ENCODE measurements at places on chromosomes 16 and 17.
A peak's percentile ranks its signal among the peaks of the same experiment; 100 is the strongest.

DNA sequence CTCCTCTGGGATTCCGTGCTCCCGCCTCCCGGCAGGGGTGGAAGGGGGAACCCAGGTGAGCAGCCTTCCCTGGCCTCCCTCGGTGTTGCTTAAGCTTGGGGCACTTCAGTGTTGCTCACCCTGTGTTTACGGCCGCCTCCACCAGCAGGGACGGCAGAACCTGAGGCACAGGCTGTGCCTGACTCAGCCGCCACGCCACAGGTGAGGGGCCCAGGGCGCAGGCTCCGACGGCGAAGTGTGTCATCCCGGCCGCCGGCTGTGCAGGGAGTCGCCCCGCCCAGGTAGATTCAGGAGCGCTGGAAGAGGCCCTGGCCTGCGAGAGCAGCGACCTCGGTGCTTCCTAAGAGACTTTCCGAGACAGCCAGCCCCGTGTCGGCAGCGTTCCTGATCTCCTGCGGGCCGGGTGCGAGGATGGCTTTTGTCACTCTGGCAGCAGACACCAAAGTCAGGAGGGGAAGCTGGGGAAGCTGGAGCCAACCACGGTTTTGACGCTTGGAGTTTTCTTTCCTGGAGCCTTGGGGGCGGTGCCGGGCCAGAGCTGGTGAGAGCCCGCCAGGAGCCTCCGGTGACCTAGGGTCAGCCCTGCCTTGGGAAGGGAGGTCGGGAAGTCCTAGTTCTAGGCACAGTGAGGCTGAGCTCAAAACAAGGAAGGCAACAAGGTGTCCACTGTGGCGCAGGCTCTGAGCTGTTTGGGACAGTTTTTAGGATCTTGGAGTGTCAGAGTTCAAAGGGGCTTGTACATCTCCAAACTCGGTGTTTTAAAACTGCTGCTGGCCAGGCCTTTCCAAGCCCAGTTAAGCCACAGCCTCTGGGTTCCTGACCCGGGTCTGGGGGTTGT lies 2.1 kb downstream of the GSE1 start:
- DNase-seq = no peak

DNA sequence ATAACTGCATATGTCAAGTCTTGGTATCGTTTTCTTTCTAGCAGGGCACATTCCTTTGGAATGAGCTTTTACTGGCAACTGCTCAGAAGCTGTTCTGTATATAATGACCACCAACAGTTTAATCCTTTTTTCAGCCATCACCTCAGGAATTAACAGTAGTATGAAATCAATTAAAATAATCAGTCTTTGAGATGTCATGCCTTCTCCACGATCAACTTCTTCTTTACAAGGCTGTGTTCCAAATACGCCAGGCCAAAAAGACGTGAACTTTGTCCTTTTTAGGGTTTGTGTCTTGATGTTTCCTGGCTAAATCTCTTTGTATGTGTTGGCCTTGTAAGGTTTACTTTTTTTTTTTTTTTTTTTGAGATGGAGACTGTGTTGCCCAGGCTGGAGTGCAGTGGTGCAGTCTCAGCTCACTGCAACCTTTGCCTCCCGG lies 54.9 kb downstream of the ABCC1 start:
- DNase-seq = peak; percentile 82

- no peak for DNase-seq
Observed at GRCh38 chr17:79664930-79665737, 54.3 kb upstream of the RBFOX3 start.

GRCh38 chr16:49312389-49312985 lies 30.8 kb upstream of the CBLN1 start:
- DNase-seq = no peak

DNA sequence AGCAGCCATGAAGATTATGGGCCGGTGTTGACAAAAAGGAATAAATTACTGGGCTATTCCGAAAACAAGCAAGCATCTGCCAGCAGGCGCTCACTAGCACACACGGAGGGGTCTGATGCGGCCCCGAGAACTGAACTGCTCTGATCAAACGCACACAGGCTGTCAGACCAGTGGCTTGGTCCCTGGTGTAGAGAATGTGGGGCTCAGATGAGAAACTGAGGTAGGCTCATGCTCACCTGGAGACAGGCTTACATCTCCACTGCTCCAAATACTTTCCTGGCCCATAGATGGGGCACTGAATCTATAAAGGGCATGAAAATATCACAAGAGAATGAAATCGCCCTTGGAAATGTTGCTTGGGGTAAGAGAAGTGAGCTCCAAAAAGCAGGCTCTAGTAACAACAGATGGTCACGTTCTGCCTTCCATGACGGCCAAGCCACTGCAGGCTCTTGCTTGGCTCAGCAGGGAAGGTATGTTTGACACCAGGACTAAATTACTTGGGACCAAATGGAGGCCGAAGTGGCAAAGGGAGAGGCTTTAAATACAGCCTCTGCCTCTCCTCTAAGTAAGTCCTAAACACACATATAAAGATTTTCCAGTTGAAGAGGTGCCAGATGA lies 5.4 kb downstream of the ABR start:
- no peak for DNase-seq

DNA sequence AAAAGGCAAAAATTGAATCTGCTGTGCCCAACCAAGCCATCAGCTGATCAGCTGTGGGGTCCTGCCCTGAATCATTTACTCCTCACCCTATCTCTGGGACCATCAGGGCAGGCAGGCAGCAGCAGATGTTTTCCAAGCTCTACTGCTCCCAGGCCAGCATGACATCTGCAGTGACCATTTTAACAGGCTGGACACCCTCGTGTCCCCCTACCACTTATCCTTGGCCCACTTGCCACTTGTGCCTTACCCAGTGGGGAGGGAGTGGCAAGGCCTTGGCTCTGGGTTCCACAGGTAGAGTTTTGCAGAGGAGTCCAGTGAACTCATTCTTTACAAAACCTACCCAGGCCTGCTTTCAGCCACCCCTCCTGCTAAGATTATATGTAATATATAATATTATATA lies 12.0 kb upstream of the CA4 start:
- DNase-seq = no peak

DNA sequence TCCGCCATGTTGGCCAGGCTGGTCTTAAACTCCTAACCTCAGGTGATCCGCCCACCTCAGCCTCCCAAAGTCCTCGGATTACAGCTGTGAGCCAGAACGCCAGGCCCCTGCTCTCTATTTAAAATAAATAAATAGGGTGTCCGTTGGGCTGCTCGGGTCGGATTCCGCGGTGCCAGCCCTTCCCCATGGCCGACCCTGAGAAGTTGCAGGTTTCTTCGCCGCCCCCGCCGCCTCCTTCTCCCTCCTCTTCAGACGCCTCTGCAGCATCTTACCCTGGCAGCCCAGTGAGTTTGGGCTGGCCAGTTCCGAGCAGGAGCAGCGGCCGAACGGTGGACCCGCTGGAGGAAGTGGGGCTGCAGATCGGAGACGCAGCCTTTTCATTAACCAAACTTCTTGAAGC lies 1.7 kb upstream of the LUC7L start:
- no peak for DNase-seq

DNA sequence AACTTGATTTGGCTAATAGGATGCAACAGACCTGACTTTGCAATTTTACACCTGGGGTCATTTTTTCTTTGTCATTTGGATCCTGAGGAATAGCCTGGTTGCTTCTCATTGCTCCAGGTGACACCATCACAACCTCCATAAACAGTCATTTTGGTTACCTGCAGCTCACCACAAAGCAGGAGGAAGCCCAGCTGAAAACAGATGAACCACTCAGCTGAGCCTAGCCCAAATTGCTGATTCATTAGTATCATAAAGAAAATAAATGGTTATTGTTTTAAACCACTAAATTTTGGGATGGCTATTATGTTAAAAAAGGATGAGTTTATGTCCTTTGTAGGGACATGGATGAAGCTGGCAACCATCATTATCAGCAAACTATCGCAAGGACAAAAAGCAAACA lies 841.0 kb upstream of the EEF2KMT start:
- no peak for DNase-seq

DNA sequence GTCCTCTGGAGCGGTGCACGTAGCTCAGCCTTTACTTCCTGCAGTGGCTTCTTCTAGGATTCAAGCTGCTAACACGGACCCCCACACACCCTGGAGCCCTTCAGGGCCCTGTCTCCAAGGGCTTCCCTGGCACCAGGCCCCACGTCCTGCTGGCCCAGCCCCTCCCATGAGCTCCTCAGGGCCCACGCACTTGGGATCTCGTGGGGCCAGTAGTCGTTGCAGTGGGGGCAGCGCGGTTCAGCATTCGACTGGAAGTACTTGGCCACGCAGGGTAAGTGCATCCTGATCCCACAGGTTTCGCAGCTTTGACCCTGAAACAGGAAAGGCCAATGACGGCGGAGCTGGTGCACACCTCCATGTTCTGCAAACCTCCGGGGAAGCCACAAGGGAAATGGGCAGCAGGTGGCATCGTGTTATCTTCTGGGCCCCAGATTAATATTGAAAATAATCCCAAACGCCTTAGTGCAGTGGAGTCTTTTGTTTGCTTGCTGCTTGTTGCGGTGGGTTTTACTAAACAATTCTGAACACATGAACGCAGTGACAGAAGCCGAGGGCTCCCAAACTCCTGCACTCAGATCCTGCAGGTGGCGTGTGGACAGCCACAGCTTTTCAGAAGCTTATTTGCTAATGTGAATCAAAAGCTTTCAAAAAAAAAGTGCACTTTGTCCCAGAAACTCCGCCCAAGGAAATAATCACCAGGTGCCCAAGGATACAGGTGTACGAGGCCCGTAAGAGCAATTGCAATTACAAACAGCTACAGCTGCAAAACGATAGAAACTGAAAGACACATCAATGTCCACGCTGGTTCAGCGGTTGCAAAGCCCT lies 22.4 kb downstream of the KDM8 start:
- DNase-seq = no peak

GRCh38 chr16:82730901-82731300 lies 104.1 kb downstream of the CDH13 start:
- no peak for DNase-seq

- no peak for DNase-seq
Observed at GRCh38 chr16:82082543-82083244, 47.6 kb downstream of the HSD17B2 start.

GRCh38 chr16:68643847-68644246 lies 1.3 kb upstream of the CDH3 start:
- DNase-seq = no peak

DNA sequence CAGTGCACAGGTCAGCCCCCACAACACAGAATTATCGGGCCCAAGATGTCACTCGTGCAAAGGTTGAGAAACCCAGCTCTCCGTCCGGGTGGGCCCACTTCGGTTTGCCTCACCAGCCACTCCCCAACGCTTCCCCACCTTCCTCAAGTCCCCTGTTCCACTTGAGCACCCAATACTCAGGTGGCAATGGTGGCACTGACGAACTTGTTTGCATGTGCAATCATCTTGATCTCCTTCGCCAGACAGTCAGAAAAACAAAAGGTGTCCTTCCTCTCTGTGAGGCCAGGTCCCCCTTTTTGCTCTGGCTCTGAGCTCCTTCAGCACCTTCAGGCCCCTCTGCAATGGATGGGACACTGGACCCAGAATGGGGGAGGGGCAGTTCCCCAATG lies 3.7 kb downstream of the GGA2 start:
- no peak for DNase-seq

DNA sequence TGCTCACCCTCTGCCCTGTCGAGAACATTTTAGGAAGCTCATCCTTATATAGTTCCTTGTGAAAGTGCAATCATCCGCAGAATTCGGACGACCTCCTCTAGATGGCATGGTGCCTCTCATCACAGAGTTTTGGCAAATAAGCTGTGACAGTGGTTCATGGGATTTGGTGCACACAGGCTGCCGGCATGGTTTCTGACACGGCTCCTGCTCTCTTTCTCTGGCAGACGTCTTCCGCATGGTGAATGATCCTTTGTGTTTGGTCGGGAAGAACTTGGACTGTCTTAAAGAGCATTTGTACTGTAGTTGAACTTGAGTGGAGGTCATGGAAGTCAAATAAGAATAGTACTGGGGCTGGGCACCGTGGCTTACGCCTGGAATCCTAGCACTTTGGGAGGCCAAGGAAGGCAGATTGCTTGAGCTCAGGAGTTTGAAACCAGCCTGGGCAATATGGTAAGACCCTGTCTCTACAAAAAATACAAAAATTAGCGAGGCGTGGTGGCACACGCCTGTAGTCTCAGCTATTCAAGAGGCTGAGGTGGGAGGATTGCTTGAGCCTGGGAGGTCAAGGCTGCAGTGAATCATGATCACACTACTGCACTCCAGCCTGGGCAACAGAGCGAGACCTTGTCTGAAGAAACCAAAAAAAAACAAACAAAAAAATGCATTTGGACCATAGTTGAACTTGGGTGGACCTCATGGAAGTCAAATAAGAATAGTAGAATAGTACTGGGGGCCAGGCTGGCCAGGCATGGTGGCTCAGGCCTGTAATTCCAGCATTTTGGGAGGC lies 34.7 kb upstream of the NAT9 start:
- no peak for DNase-seq

- peak; percentile 66 for DNase-seq
Observed at GRCh38 chr16:65176603-65177002, 54.7 kb upstream of the CDH11 start.

- DNase-seq = no peak
Observed at GRCh38 chr17:80145076-80146075, 1.6 kb downstream of the EIF4A3 start.

DNA sequence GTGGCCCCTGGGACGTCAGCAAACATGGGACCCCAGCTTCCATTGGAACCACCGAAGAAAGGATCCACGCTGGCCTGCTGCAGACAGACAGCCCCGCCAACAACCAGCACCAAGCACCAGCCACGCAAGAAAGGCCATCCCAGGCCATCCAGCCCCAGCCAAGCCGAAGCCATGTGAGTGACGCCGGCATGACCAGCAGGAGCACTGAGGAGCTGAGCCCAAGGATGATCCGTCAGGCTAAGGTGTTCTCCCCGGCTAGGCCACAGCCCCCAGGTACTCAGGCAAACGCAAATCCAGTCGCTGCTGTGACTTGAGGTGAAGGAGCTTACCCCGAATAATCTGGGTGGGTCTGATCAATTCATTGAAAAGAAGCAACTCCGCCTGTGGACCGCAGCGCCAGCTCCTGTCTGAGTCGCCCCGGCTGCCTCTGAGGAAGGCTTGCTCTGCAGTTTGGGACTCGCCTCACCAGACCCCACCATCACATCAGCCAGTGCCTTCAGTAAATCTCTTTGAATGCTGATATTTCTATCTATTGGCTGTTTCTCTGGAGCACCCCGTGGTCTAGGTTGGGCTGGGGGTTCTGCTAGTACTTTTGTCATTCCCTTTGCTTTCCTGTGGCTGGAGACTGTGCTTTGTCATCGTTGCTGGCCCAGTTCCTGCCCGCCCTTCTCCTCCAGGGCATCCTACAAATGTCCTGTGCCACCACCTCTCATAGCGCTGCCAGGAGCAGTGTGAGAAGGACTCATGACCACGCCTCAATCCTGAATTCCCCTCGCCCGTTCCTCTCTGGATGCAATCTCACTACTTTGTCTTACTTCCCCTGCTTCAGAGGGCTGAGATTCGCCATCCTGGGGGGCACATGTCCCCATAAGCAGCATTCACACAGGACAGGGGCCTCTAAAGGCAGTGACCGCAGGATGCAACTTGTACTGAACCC lies 8.1 kb upstream of the CBX2 start:
- DNase-seq = no peak
